Thymus (tissue), 14 donors: ENCODE measurements at places on chromosomes 5 and 9. TPM values are rescaled to one million over a fixed set of nuclear protein-coding genes. Genes with fewer than 3 reads are reported as not detected.

NR4A3 gene
- 13.6 TPM for polyA plus RNA-seq

INSL4 gene
- 0.18 TPM for polyA plus RNA-seq

TERT gene
- polyA plus RNA-seq: 1.9 TPM

PRR7 gene
- polyA plus RNA-seq: 1.6 TPM

PTPRD gene
- 2.2 TPM for polyA plus RNA-seq

PLEKHG4B gene
- polyA plus RNA-seq: 0.64 TPM

STPG3 gene
- polyA plus RNA-seq: 0.43 TPM

KLHL3 gene
- polyA plus RNA-seq: 5.0 TPM

C9orf153 gene
- 0.16 TPM for polyA plus RNA-seq

ATP6V1G1 gene
- polyA plus RNA-seq: 222 TPM

PRR16 gene
- 0.66 TPM for polyA plus RNA-seq

ST8SIA4 gene
- polyA plus RNA-seq: 9.2 TPM

GFI1B gene
- polyA plus RNA-seq: 0.34 TPM

FGD3 gene
- polyA plus RNA-seq: 48.9 TPM

CCDC152 gene
- polyA plus RNA-seq: 3.2 TPM

IPO11 gene
- 12.2 TPM for polyA plus RNA-seq

KIF20A gene
- 3.7 TPM for polyA plus RNA-seq

NIPBL gene
- 38.4 TPM for polyA plus RNA-seq

SLCO6A1 gene
- polyA plus RNA-seq: 0.37 TPM

SPATA31E1 gene
- 0.02 TPM for polyA plus RNA-seq

PHF19 gene
- polyA plus RNA-seq: 32.6 TPM

PPP1R26 gene
- 4.1 TPM for polyA plus RNA-seq

ZMYND19 gene
- polyA plus RNA-seq: 20.7 TPM

FAM153A gene
- polyA plus RNA-seq: 32.7 TPM

SPINK13 gene
- 1.1 TPM for polyA plus RNA-seq

SERF1A gene
- 6.8 TPM for polyA plus RNA-seq

NFIL3 gene
- polyA plus RNA-seq: 54.6 TPM

PLPPR1 gene
- polyA plus RNA-seq: 0.25 TPM

CHMP5 gene
- 118 TPM for polyA plus RNA-seq

PDE4D gene
- polyA plus RNA-seq: 21.2 TPM

ADAMTS19 gene
- polyA plus RNA-seq: 0.09 TPM

PPIC gene
- 17.8 TPM for polyA plus RNA-seq

SLC34A3 gene
- 0.14 TPM for polyA plus RNA-seq

CLIC3 gene
- polyA plus RNA-seq: 44.6 TPM

SLC9A3 gene
- polyA plus RNA-seq: 1.9 TPM

RHOBTB3 gene
- 18.1 TPM for polyA plus RNA-seq

SEMA5A gene
- polyA plus RNA-seq: 1.2 TPM

PLCXD3 gene
- 0.37 TPM for polyA plus RNA-seq

EGFL7 gene
- 118 TPM for polyA plus RNA-seq

NME5 gene
- polyA plus RNA-seq: 4.3 TPM

SPINK4 gene
- 2.1 TPM for polyA plus RNA-seq

FAM163B gene
- 0.27 TPM for polyA plus RNA-seq

PGM5 gene
- polyA plus RNA-seq: 5.2 TPM

ASS1 gene
- 30.4 TPM for polyA plus RNA-seq

NUDT12 gene
- polyA plus RNA-seq: 8.7 TPM

C5orf22 gene
- polyA plus RNA-seq: 16.6 TPM

CATSPER3 gene
- polyA plus RNA-seq: 1.3 TPM

IFNA2 gene
- not detected for polyA plus RNA-seq

PHF24 gene
- polyA plus RNA-seq: 0.37 TPM

NPDC1 gene
- polyA plus RNA-seq: 71.1 TPM

HACD4 gene
- polyA plus RNA-seq: 5.2 TPM

LCN12 gene
- 14.4 TPM for polyA plus RNA-seq

NUTM2G gene
- 0.02 TPM for polyA plus RNA-seq

ANGPTL2 gene
- polyA plus RNA-seq: 3.1 TPM

RMI1 gene
- 5.8 TPM for polyA plus RNA-seq

PCDHGB6 gene
- polyA plus RNA-seq: 1.1 TPM
